Ammon's horn (tissue), 1 donor: ENCODE measurements at places on chromosomes 5 and 9.

DNA sequence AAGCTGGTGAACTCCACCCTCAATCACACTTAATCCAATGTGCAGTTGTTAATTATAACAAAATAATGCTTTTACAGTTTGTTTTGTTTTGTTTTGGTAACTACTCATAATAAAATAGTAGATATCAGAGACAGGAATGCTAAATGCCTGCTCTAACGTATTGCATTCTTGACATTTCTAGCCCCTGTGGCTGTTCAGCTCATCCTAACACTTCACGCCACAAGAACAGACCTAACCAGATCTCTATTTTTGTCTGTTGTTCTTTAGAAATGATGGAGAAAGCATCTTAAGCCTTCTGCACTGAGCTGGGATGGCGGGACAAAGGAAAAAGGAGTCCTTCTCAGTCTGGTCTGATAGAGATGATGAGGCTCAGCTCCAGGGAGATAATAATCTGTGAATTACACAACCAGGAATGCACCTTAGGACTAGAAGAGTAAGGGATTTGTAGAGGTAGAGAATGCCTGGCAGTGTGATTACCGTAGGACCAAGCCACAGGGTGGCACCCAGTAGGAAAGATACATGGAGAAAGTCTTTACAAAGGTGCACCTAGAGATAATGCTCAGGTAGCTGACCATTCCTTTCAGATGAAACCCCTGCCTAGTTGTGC is 628.8 kb downstream of the PDE4D start:
- DNase-seq, result no peak

GRCh38 chr9:85516976-85517637 is 224.6 kb downstream of the AGTPBP1 start:
- no peak for DNase-seq

DNA sequence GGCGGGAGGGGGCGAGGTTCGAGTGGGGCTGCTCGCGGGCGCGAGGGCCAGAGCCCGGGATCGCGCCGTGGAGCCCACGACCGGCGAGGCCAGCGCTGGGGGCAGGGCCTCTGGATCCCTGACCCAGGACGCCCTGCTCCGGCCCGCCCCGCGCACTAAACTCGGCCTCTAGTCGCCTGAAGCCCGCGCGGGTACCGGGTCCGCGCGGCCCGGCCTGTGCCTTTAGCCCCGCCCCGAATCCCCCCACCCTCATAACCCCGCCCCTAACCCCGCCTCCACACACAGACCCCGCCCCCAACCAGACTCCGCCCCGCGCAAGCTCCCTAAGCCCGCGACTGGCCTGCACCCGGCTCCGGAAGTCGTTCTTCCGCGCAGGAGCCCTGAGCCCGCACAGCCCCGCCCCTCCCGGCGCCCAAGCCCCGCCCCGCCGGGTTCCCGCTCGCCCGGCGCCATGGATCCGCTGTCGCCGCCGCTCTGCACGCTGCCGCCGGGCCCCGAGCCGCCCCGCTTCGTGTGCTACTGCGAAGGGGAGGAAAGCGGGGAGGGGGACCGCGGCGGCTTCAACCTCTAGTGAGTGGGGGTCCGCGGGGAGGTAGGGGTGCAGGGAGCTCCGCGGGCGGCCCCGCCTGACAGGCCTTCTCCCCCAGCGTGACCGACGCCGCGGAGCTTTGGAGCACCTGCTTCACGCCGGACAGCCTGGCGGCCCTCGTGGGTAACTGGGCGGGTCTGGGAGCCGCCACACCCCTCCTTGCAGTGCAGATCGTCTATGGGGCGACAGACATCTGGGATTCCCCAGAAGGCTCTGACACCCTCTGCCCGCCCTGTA is at the start of gene PAXX:
Gene PAXX, plus strand, starts transcription at position 430 of the 826 bp plus-strand sequence. Its CDS starts 22 bp downstream, at position 452.
- DNase-seq, result peak; percentile 92

DNA sequence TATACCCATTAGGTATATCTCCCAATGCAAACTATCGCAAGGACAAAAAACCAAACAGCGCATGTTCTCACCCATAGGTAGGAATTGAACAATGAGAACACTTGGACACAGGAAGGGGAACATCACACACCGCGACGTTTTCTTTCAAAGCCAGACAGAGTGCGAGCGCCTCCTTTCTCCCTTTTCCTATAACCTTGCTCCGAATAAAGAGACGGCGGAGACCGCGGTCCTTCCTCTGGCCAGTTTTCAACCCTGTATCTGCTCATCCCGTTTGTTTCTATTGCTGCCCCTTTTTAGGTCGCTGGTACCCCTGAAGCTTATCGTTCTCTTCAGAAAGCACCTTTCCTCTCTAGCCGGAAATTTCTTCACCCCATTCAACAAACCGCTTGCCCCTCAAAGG is 1.3 kb downstream of the LVRN start:
- no peak for DNase-seq

DNA sequence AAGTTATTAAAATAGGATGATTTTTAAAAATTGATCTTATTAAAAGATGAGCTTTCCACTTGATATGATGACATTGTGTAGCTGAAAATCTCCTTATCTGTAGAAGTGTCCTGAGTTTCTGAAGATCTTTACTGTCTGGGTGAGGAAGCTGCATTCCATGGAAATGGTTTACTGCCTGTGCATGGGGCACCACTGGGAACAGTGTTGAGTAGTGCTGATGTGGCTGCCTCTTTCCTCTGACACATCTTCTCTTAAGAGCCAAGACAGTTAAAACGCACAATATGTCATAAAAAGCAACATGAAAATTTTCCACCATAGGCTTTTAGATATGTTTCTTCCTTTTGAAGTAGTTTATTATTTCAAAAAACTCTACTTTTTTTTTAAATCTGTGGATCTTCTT is 24.6 kb downstream of the SECISBP2 start:
- no peak for DNase-seq

DNA sequence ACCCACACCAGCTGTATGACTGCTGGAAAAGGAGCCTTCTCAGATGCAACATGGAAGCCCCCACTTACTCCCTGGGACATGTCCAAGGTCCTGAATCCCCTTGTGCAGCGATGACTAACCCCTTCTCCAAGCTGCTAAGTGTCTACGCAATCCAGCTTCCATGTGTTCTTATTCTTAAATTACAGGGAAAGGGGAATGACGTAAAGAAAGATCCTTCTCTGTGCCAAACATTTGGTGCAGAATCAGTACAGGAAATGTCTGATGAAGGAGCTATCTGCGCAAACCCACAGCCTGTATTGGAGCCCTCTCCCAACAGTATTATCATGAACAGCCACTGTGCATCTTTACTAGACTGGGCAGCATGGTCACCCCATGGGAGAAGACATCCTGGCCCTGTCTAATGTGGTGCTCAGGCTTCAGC is 183.2 kb downstream of the FRMD3 start:
- DNase-seq, result no peak

DNA sequence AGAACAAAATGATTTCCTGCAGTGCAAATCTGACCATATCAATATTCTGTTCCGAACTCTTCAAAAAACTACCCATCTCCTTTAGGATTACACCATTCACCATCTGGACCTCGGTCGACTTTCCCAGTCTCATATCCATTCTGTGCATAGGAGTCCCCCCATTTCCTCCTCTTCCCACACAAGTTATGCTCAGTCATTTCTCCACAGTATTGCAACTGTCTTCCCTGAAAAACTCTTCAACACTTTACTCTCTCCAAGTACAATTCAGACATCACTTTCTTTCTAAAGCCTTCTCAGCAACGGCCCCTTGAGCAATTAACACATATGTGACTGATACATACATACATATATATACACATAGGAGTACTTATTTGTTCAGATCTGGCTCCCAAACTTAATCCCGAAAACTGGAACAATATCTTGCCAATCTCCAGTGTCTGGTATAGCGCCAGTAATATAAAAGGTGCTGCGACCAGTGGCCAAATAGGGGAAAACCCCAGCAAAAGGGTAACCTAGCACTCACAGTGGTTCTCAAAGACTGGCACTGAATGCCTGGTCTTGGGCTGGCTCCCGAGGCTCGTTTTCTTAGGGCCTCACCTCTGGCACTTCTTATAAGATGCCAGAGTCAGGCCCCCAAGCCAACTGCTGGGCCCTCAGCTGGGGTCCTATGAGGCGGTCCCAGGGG is 629 bp downstream of the ZBTB26 start:
- no peak for DNase-seq

GRCh38 chr5:175692235-175692995 is 34.5 kb downstream of the HRH2 start:
- DNase-seq, result no peak

GRCh38 chr5:67817652-67818051 is 397.9 kb upstream of the PIK3R1 start:
- DNase-seq, result no peak

GRCh38 chr5:72692231-72692637 is 124.2 kb upstream of the TNPO1 start:
- DNase-seq, result peak; percentile 52

DNA sequence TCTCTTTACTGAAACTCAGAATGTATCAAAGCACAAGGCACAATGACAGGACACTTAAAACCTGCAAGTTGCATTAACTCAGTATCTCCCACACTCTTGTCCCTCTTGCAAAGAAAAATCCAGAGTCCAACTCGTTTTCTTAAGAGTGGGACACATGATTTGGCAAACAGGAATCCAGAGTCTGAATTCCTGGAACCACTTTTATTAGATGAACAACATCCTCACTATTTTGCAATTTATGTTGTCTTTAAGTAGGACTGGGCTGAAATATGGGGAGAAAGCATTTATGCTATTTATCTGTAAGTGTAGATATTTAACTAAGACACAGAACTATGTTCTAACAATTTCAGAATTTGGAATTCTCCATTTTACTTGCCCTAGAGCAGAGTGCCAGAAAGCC is 69.1 kb downstream of the ABCA1 start:
- no peak for DNase-seq

DNA sequence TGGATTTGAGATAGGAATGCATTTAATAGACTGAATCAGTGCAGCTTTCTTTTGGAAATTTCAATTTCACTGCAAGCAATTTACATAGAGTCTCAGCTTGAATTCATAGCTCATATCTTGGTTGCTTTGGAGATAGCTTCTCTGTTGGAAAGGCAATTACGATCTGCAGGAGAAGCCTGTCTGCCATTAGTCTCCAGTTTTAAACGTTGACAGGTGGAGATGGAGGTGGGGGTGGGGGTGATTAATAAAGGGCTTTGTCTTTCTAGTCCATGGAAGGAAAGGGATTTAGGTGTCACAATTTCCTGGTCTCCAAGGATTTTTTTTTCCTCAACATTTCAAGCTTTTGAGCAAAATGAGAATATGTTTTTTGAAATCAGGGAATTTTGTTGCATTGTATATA is 184.7 kb downstream of the CARTPT start:
- no peak for DNase-seq

DNA sequence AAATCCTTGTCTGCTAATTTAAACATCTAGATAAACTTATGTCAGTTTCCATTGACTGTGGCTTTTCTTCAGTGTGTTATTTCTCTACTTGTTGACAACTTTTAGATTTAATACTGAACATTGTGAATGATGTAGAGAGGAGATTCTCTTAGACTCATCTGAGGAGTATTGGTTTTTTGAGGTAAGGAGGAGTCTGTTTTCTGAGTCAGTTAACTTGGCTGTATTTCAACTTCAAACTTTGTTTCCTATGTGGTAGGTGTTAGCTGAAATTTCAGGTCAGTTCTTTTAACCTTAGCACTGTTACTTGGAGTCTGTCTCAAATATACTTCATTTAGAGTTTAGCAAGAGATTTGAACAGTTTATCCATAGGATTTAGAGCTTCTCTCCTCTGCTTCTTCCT is 67.9 kb downstream of the XRCC4 start:
- DNase-seq, result no peak

GRCh38 chr5:120450910-120451309 is 13.2 kb upstream of the PRR16 start:
- DNase-seq, result no peak

DNA sequence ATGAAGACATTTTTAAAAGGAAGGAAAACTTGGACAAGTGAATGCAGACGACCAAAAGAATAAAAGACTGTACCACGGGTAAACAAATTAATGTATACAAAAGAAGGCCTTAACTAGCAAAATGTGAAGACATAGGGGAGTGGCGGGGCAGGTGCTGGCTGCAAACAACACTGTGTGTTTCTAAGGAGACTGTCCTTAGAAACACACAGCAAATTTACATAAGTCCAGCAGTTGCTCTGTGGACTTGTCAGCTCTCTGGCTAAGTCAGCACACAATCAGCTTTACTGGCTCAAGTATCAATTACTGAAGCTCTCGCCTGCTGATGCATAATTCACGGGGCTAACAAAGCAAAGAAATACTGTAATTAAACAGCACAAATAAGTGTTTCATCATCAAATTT is 24.8 kb downstream of the PTBP3 start:
- no peak for DNase-seq

- no peak for DNase-seq
These were observed 51.1 kb downstream of the NUDT12 start for GRCh38 chr5:103511554-103511885.

- no peak for DNase-seq
These were observed 26.9 kb downstream of the TICAM2 start for GRCh38 chr5:115575167-115576070.

GRCh38 chr5:2141254-2142000 is 258.7 kb upstream of the IRX4 start:
- no peak for DNase-seq

DNA sequence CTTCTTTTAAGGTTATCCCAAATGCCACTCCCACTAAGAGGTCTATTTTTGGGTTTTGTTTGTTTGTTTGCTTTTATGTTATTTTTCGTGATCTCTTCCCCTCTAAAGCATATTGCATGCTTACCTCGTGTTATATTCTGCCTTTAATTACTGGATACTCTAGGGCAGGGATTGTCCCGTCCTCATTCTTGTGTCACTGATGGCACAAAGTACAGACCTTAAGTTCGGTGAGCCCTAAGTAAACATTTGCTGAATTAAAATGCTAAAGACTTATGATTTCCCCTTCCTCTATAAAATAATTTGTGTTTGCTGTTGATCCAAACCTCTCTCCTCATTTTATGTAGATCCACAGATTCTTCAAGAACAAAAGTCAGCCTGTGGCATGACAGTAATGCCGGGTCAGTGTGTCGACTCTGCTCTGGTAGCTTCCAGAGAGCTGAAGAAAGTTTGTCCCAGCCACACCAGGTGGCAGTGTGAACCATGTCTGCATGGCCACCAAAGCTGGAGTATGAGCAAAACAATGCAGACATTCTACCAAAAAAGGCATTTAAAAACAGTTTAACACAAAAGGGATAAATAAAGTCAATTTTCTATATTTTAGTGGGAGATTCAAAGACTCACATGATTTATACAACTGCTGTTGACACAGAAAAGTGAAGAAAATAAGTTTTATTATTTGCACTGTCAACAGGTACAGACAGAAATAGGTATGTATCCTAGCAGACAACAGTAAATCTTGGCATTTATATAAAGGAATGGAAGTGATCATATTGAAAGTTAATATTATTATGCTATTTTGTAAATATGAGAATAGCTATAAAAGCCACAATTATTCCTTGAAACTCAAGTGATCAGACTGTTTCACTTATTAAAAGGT is 17.9 kb upstream of the POC5 start:
- DNase-seq, result peak; percentile 76

- no peak for DNase-seq
These were observed 178.0 kb downstream of the SEMA6A start for GRCh38 chr5:116396476-116397099.

DNA sequence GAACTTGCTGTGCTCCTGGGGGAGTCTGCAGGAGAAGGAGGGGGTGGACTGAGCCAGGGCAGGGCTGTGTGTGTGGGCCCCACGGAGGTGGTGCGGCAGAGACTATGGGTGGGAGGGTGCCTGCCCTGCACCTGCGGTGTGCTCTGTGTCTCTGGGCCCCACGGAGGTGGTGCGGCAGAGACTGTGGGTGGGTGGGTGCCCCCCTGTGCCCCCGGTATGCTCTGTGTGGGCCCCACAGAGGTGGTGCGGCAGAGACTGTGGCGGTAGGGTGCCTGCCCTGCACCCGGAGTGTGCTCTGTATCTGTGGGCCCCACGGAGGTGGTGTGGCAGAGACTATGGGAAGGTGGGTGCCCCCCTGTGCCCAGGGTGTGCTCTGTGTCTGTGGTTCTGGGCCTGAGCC is 103.7 kb downstream of the EHMT1 start:
- DNase-seq, result no peak
